ENCODE measurements at places on chromosomes 2 and 18.

GRCh38 chr2:120562218-120563005 is 173.3 kb upstream of the GLI2 start:
- DNase-seq, result no peak

- DNase-seq, result no peak
Measured at GRCh38 chr2:20424300-20425290, 22.3 kb upstream of the RHOB start.

DNA sequence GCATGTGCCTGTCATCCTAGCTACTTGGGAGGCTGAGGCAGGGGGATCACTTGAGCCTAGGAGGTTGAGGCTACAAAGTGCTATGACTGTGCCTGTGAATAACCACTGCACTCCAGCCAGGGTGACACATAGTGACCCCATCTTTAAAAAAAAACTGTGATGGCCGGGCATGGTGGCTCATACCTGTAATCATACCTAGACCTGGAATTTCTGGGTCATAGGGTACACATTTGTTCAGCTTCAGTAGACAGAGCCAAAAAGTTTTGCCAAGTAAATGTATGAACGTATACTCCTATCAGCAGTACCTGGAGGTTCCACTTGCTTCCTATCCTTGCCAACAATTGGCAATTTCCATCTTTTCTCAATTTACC is 6.4 kb upstream of the IGFBP2 start:
- DNase-seq, result no peak

- DNase-seq, result no peak
Measured at GRCh38 chr2:76749858-76750257, 772.3 kb downstream of the LRRTM4 start.

DNA sequence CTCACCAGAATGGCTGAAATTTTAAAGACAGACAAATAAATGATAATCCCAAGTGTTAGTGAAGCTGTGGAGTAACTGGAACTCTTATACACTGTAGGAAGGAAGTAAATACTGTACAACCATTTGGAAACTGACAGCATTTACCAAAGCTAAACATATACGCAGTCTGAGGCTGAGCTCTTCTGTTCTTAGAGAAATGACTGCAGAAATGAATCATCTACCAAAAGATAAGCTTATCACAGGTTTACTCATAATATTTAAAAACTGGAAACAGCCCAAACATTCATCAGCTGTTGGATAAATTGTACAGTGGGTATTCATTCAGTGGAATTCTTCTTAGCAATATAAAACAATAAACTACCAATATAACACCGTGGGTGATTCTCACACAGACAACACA is 218.2 kb upstream of the RAB12 start:
- DNase-seq, result no peak

DNA sequence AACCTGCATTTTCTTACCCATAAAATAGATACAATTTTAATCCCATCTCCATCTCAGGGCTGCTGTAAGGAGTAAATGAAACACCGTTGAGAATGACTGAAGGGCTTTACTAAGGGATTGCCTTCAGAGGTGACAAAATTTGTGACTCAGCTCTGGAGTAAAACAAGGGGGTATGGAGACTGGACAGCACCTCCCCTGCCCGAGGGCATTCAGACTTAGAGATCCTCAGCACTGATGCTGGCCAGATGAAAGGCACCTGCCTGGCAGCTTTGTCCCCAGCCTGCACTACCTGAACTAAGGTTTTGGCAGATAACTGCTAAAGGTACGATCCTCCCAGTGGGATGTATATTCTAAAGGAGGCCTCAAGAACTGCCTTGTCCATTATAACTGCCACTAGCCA is 105.9 kb upstream of the STPG4 start:
- DNase-seq, result no peak

DNA sequence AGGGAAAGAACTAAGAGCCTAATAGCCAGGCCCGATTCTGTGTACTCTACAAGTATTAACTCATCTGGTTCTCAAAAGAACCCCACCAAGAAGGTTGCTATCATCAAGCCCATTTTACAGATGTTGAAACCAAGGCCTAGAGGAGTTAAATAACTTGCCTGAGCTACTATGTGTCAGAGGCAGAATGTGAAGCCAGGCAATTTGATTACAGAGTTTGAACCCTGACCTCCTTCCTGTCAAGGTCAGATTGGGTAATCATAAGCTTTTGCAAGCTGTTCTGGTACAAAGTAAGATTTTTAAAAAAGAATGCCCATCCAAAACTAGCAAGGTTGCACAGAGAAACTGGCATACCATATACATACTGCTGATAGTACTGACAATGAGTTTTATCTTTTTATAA is 227.1 kb downstream of the HAUS1 start:
- no peak for DNase-seq

DNA sequence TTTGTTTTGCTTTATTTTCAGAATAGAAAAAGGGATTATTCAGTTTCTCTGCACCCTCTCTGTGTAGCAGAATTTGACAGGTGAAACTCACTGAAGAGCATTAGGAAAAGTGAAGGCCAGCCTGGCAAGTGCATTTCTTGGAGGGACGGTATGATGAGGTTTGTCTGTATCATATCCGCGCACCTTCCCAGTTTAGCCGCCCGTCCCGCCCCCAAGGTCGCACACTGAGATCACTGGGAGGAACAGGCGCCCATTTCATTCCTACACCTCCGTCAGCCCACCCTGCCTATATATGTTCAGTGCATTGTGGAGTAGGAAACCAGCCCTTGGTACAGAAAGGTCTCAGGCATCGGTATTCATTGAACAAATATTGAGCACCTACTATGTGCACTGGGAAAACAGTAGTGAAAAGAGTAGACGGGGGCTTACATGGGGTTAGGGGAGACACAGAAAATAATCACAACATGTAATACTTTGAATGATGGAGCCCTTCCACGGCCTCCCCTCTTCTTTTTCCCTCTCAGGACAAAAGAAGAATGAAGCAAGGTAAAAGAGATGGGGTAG is 678 bp upstream of the FECH start:
- no peak for DNase-seq

GRCh38 chr2:72887740-72888437 is 681 bp downstream of the SPR start:
- peak; percentile 43 for DNase-seq

DNA sequence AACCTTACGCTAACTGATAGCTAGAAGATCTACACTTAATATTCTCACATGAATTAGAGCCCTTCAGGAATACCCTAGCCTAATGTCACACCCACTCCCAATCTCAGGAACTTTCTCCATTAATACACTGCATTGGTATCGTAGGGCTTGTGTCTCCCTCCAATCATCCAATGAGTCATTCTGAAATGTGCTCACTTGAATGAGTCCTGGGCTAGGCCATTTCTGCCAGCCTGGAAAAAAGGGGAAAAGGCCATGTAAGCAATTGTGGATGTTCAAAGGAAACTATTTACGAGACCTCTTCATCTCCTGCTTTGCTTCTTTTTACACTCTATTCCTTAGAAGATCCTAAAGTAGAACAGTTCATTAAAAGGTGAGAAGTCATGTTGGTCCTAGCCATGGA is 18.8 kb downstream of the ZEB2 start:
- DNase-seq, result no peak

DNA sequence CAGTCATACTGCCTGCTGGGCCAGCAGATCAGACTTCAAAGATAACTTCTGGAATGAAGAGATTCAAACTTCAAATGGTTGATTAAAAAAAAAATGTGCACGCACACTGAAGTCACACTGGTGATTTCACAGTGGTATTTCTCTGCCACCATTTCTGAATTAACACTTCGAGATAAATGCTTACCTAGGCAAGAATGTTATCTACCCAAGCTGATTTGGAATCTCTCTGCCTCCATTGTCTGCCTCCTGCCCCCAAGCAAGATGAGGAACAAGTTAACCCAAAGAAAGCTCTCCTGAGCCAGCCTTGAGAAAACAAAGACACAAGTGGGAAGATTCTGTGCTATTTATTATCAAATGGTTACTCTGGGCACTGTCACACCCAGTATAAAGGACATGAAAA is 6.5 kb downstream of the LAMA1 start:
- no peak for DNase-seq

- no peak for DNase-seq
Measured at GRCh38 chr2:187618813-187619212, 64.6 kb upstream of the TFPI start.

DNA sequence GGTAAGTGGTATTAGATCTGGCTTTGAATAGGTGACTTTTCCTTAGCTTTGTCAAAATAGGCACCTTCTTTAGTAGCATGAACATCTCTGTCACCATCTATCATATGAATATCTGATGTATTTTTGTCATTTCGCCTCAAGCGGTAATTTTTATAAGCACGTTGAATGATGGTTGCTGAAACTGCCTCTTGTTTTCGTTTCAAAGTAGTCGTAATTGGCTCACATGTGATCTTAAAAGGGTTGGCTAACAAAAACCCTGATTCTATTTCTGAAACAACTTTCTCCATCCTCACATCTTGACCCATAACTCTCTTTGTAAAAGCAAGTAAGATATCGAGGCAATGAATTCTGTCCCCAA is 29.8 kb upstream of the SCN9A start:
- no peak for DNase-seq

DNA sequence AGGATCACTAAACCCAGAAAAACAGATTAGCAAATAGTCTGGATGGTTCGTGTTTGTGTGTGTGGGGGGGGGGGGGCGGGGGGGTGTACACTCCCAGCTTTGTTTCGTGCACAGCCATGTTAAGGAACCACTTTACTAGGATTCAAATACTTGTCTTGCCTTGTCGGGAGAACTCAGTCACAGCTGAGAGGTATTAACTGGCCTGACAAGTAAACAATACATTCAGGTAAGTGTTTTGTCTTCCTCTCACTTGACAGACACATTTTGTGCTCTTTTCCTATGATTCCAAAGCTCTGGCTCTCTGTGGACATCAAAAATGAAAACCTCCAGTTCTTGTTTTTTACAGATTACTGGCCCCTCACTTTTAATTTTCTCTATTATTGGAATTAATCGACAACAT is 173.5 kb downstream of the LRP1B start:
- no peak for DNase-seq

DNA sequence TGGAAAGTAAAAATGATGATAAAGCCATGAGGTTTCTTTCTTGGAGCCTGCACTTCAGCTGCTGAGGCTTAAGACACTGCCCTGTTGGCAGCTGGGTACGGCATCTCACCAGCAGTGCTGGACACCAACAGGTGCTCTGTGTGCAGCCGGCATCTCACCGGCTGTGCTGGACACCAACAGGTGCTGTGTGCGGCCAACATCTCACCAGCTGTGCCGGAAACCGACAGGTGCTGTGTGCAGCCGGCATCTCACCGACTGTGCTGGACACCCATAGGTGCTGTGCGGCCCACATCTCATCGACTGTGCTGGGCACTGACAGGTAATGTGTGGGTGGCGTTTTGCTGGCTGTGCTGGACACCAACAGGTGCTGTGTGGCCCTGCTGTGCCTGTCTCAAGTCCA is 190.8 kb downstream of the TMEM18 start:
- no peak for DNase-seq

- no peak for DNase-seq
Measured at GRCh38 chr2:59804732-59805131, 748.7 kb downstream of the BCL11A start.

DNA sequence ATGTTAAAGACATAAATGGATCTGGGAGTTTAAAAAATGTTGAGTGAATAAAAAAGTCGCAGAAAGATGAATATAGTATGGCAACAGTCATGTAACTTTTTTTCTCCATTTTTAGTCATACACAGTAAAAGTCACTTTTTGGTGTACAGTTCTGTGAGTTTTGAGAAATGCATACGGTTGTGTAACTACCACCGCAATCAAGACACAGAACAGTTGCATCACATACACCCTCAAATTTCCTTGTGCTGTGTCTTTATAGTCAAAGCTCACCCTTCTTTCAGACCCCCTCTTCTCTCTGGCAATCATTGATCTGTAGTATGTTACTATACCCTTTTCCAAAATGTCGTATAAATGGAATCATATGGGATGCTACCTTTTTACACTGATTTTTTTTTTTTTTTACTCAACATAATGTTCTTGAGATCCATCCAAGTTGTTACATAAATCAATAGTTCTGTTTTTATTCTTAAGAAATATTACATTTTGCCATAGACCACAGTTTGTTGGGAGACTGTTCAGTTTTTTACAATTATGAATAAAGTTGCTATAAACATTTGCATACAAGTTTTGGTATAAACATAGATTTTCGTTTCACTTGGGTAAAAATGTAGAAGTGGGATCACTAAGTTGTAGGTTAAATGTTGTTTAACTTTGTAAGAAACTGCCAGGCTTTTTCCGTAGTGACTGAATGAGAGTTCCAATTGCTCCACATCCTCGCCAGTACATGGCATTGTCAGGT is 35.4 kb upstream of the AGFG1 start:
- DNase-seq, result no peak

GRCh38 chr2:47655563-47655880 is 127.4 kb upstream of the MSH6 start:
- DNase-seq, result no peak

GRCh38 chr2:64023485-64024258 is 4.4 kb upstream of the VPS54 start:
- DNase-seq, result no peak

DNA sequence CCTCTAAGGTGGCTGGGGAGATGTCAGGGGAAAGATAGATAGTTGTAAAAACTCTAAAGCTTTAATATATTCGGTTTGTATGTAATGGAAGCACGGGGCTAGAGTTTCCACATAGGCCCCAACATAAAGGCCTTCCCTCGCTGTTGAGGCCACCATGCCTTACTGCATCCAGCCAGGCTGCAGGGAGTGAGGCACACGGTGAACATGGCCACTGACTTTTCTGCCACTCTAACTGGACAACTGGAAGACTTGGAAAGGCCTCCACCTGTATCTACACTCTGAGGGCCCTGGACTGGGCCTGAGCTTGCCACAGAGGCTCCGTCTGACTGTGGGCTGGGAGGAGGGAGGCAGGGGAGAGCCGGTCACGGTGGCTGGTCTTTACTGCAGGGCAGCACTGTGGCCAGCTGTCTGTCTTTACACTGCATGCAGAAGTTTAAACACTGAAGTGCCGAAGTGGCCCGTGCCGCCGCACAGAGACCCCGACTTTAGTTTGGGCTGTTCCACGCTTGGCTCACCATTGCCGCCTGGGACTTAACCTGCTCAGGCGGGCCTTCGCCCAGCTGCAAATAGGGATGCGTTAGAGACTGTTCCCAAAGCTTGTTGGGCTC is 66.7 kb downstream of the EMILIN2 start:
- no peak for DNase-seq

DNA sequence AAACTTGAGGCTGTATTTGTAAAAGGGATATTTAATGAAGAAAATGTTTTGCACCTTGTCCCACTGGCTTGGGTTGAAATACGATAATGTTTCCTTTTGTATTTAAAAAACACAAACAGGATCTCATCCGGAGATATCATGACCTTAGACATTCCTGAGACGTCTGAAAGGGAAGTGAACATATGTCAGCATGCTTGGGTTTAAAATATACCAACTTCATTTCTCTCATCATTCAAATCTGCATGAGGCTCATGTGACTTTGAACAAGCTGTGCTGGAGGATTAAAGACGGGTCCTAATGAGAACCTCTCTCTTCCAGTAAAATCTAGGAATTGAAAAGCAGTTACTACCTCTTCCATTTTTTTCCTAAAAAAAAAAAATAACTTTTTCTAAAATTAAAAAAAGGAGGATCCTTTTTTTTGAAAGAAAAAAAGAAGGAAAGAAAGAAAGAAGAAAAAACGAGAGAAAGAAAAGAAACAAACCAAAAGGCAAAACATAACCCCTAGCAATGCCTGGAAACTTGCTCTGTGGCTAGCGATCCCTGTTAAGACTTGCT is 106.8 kb upstream of the ZFP36L2 start:
- DNase-seq, result no peak

Data from hematopoietic multipotent progenitor cell treated with erythropoietin and hydrocortisone succinate and interleukin-3 and kit ligand, for 17 days (in vitro differentiated cells).